ENCODE measurements at places on chromosomes 11 and 22.

- no peak for DNase-seq
These were observed 183.8 kb downstream of the SWAP70 start for GRCh38 chr11:9847636-9848035.

DNA sequence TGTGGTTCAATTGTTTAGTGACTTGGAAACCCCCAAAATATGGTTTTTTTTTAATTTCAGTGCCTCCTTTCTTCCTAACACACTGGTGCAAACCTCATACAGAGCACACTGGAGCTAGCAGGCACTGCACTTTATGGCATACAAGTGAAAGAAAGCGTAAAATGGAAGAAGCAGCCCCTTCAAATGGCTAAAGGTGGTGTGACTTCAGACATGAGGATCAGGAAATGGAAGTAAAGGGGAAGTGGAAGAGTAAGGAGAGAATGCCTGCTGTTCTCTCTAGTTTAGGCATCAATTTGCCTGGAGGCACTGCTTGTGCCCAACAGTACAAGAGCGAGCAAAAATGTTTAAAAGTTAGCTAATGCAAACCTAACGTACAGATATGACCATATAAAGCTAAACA, 5.7 kb downstream of the RSF1 start:
- DNase-seq: no peak

- DNase-seq: no peak
These were observed 135.1 kb downstream of the TEAD1 start for GRCh38 chr11:12809364-12809763.

DNA sequence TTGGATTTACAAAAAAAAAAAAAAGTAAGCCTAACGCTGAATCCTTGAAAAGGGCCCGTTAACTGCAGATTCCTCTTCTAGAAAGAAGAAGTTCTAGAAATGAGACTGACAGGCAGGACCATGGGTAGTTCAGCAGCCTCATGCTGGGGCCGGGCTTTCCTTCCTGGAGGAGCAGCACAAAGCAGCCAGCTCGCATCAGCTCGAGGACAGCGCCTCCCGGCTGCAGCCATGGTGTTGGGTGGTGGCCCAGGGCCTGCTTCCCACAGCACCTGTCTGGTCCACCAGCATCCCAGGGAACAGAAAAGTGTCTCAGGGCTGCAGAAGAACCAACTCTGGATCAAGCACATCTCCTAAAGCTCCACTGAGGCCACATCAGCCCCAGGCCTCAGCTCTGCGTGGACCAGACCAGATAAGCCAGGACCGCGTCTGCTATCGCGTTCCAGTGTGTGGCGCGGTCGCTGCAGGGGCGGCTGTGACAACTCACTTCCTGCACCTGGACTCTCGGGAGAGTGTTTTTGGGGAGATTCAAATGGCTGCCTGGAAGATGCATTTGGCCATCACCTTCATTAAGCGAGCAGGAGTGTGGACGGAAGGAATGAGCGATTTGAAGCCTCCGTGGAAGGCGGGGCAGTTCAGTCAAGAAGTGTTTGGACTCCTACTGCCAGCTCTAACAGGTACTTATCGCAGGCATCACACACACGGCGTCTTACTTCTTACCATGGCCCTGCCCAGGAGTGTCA, 53.5 kb downstream of the MYH9 start:
- no peak for DNase-seq

GRCh38 chr22:44419429-44419828, 78.6 kb downstream of the RTL6 start:
- DNase-seq: peak; percentile 28

DNA sequence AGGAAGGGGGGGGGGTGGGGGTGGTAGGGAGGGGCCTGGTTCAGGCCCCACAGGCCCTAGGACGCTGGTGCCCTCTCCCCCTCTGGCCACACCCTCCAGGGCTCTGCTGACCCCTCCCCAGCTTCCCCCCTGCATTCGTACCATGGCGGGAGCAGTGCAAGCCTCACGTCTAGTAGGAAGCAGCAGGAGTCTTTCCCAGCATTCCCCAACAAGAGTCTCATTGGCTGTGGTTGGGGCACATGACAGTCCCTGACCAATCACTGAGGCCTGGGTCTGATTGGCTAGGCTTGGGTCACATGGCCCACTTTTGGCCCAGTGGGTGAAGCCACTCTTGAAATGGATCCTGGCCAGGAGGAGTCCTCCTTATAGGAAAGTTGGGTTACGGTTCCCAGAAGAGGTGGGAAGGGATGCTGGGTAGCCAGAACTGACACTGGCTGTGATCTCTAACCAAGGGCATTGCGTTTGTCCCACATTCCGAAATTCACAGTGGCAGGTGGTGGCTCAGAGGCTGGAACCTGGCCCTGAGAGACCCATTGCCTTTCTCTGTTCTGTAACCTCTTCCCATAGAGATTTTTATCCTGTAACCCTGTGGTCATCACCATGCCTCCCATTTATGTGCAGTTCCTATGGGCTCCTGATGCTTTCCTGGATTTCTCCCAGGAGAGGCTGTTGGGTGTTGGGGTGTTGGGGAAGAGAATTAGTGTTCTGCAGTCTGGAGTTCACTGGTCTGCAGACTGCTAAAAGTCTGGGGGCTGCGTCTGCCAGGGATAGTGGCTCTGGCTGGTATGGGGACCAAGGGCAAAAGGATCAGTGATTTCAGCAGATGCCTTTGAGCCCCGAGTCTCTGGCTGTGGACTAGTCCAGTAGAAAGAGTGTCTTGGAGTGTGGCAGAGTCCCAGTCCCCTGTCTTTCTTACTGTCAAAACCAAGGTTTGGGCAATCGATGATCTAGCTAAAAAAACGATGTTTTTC, 58.9 kb upstream of the MYEOV start:
- no peak for DNase-seq

GRCh38 chr11:117199916-117200812, 994 bp downstream of the TAGLN start:
- peak; percentile 60 for DNase-seq

DNA sequence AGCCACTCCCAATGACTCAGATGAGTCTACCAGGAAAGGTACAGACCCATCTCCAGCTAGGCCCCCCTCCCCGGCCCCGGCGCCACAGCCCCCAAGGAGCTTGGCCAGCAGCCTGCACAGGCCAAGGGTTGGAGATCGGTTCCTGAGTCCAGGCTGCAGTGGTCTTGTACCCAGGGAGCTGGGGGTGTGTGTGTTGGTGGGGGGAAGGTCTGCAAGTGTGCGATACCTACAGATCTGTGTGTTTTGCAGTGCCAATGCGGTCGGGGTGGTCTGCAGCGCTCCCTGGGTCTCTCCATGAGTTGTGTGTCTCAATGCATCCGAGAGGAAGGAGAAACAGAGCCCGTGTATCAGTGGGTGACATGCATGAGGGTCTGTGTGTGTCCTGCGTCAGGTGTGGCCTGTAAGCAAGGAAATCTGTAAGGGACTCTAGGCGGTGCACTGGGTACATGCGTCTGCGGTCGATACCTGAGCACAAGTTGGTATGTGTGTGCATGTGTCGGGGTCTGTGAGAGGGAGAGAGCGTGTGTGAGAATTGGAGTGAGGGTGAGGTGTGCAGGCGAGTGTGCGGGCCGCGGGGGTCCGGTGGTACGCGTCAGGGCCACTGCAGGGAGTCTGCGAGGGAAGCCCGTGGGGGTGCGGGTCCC, 645 bp downstream of the CDC42BPG start:
- no peak for DNase-seq

GRCh38 chr11:44094260-44094868, 1.1 kb upstream of the EXT2 start:
- peak; percentile 83 for DNase-seq

- DNase-seq: peak; percentile 99
These were observed at the start of gene ZNRD2 for GRCh38 chr11:65569973-65570918. Gene ZNRD2, plus strand, starts transcription at chr11:65570477. Its CDS starts 15 bp downstream, at chr11:65570492.

DNA sequence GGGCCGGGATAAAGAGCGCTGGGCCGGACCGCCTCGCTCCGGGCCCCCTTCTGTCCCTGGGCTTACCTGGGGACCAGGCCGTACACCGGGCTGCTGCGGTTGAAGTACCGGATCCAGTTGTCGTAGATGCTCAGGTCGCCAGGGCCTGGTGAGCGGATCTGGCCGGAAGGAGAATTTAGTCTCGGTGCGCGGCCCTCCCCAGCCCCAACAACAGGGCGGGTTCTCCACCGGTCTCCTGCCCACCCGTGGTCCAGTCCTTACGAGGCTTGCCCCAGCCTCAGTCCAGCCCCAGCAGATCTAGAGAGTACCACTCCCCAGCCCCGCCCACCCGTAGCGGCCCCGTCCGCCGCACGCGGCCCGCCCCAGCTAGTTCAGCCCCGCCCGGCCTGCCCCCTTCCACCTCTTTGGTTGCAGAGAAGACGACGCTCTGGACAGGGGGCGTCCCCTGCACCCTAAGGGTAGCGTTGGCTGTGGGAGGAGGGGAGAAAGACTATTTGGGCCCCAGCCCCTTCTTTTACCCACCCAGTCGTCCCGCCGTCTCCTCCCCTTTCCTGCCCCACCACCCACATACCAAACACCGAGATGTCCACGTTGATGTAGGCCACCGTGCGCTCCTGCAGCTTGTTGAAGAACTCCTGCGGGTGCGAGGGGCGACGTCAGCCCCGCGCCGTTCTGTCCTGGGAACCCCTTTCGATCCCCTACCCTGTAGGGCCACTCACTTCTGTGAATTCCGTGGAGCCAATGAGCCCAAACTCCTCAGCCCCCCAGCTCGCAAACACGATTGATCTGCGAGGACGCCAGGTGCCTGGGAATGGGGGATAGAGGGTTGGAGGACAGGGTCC, 6.8 kb downstream of the SAC3D1 start:
- peak; percentile 25 for DNase-seq

DNA sequence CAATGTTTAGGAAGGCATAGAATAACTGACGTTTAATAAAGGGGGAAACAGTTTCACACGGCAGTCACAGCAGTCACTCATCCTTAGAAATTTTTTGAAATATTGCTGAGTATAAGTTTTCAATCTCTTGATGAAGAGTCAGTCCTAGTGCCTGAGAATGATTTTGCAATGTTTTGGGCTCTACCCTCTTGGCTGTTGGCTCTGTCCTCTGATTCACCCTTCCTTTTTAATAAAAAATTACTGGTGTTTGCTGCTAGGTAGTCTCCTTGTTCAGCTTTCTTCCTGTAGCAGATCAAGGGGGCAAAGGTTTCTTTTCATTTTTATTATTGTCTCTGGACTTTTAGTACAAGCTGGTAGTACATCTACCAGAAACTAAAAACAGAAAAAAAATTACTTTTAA, 194.3 kb upstream of the ANO3 start:
- no peak for DNase-seq

GRCh38 chr11:17209939-17210245, 2.1 kb upstream of the PIK3C2A start:
- no peak for DNase-seq

DNA sequence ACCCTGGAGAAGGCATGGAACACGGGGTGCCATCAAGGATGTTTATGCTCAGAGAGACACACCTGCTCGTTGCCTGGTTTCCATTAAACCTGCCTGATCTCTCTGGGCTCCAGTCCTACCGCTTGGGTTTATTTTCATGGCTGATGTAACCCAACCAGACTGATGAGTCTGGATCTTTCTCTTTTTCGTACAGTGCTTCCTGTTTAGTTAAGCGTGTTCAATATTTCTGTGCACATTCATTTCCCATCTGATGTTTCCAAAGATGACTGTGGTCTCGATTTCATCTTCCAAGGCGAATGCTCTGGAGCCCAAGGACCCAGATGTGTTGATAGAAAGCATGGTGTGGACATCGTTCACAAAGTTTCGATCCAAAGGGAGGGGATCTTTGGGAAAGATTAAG, 84.3 kb downstream of the SNX19 start:
- peak; percentile 38 for DNase-seq

DNA sequence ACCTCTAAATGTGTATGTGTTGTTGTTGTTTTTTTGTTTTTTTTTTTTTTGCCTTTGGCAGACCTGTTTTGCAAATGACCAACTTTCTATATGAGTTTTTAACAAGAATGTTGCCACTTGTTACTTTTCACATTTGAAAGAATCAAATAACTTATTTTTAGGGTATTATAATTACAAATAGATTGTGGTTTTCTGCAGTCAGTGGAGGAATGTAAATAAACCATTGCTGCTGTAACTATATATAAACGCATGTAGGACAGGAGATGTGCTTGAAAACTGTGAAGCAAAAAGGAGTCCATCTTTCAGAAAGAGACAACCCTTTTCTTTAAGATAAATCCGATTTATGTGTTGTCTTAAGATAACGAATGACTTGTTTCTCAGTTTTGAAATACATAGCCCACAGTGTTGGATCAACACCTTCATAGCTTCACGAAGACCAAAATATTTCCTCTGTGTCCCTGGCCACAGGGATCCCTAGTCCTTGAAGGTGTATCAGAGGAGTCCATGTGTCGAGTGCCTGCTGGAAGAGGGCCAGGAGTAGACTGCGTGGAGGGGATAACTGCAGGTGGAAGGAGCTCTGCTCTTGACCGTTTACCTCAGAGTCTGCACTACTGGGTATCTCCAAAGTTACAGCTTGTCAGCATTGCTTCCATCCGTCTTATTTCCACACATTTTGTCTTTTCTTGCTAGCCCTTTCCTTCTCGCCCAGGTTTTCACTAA, 24.7 kb downstream of the TNRC6B start:
- peak; percentile 52 for DNase-seq

GRCh38 chr22:44406341-44407170, 91.5 kb downstream of the RTL6 start:
- peak; percentile 7 for DNase-seq

GRCh38 chr11:116052603-116053547, 548.7 kb upstream of the CADM1 start:
- DNase-seq: no peak

DNA sequence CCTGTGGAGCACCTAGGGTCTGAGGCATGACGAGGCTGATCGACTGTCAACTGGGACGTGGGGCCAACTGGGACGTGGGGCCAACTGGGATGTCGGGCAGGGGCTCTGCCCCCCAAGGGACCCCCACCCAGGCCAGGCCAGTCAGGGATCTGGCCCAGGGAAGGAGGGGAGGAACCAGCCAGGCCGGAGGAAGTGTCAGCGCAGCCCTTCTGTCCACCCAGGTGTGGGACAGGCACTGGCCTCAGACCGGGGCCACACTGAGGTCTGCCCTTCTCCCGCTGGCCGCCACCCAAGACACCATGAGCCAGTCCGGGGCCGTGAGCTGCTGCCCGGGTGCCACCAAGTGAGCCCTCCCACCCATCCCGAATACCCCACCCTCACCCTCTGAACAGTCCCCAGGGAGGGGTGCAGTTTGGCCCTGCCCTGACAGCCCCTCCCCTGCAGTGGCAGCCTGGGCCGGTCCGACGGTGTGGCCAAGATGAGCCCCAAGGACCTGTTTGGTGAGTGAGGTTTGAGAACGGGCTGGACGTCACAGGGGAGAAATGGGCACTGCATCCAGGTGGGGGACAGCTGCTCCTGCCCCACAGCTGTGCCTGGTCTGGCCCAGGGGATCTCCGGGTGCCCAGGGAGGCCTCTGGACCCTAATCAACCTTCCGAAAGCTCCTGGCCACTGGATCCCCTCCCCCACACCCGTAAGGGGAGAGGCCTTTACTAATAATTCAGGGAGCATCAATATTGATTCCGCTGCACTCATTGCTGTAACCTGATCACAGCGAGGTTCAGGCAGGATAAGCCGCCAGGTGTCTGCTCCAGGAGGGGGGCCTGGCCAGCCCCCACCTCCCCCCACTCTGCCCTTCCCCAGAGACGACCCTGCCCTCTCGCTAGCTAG, 3.3 kb downstream of the EPS8L2 start:
- DNase-seq: no peak

DNA sequence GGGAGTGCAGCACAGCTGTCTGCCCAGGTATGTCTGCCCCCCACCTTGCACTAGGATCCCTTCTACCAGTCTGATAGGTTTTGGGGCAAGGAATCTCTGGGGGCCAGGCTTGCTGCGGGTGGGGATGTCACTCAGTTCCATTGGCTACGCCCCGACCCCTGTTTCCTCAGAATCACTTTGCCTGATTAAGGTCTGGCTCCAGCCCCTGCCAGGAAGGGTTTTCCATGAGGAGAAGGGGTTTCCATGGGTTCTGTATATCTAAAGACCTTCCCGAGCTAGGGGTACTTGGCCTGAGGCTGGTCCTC, 14.0 kb downstream of the OTOG start:
- DNase-seq: no peak

Data from EH (cell line).